ENCODE measurements at places on chromosomes 5 and 9. TPM values are rescaled to one million over a fixed set of nuclear protein-coding genes. Genes with fewer than 3 reads are reported as not detected.

GRCh38 chr5:126492939-126493338 lies 69.7 kb downstream of the GRAMD2B start:
- DNase-seq = no peak

GRCh38 chr5:57338068-57338867 lies 144.3 kb downstream of the ACTBL2 start:
- no peak for DNase-seq

DNA sequence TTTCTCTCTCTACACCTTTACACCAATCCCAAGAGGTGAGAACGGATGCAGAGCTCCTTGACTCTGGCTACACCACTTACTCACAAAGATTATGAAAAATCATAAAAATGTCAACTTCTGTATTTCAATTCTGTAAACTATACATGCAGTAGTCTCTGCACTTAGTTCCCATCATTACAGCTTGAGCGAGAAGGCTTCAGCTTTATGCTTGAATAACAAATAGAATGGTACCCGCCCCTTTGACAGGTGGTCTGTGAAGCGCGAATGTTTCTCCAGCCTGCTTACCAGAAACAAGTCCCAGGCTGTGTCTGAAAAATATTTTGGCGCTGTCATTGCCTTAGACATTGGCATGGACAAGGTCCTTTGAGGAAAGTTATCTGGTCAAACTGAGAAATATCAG lies 562.4 kb upstream of the CLINT1 start:
- DNase-seq = no peak

- DNase-seq = no peak
Observed at GRCh38 chr5:29697785-29698414, 1495.6 kb upstream of the CDH6 start.

Gene MARCOL
- total RNA-seq = not detected

DNA sequence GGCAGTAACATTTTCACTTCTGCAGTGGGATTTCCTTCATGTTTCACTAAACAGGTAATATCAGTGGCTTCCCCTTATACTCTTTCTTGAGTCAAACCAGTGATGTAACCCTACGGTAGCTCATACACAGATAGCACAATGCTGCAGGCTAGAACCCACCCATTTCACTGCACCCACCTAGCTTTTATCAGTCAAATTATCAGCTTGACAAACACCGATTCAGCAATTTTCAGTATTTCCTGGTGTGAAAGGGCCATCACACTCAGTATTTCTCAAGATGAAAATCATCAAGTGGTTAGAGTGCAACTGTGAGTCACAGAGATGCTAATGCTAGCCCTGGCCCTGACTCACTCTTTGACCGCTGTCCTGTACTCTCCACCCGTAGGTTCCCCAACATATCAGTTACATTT lies 242.3 kb upstream of the PTGER4 start:
- DNase-seq = no peak

Gene PCDHB10
- total RNA-seq = 2.5 TPM
